ENCODE measurements at places on chromosomes 4 and X. TPM values are rescaled to one million over a fixed set of nuclear protein-coding genes. Genes with fewer than 3 reads are reported as not detected.

Gene HELT
- total RNA-seq, result not detected

DNA sequence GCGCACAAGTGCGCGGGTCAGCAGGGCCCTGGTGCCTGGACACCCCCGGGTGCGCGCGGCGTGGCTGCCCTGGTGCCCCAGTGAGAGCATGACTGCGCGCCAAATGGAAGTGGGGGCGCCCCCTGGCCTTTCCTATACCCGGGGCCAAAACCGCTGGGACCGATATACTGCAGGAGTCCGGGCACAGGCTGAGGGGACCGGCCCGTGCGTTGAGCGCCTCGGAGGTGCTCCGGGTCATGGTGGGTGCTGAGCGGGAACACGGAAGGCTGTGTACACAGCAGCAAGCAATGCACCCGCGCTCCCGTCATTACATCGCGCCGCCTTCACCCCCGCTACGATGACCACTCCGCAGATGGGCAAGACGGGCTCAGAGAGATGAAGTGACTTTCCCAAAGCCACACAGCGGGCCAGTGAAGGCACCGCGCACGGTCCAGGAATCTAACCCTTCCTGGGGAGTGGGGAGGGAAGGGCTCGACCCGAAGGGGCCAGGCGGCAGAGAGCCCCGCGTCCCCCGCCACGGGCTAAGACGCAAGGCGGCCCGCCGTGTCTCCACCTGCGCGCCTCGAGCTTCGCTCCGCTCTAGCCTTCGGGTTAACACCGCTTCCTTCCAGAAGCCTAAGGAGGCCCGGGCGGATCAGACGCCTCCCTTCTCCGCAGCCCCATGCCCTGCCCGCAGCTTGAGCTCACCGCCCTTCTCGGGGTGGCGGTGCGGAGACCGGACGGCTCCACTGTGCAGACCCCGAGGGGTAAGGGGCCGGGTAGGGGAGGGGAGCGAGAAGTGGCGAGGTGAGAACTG is 11.3 kb downstream of the HMX1 start:
- H3K27ac ChIP-seq, result no peak overlapping the region
- no peak overlapping the region for H3K4me3 ChIP-seq
- no peak for DNase-seq
- H3K27me3 ChIP-seq, result peaks cover 8% of the 10 kb centered on the region
- peaks cover 9% of the 10 kb centered on the region for H3K4me1 ChIP-seq

Gene AGA
- 36.7 TPM for total RNA-seq

GRCh38 chr4:158186815-158187214 is 14.0 kb upstream of the GASK1B start:
- H3K4me1 ChIP-seq, result no peaks in the 10 kb centered on the region
- H3K36me3 ChIP-seq, result no peaks in the 10 kb centered on the region

Gene TENM3
- total RNA-seq, result 16.8 TPM

DNA sequence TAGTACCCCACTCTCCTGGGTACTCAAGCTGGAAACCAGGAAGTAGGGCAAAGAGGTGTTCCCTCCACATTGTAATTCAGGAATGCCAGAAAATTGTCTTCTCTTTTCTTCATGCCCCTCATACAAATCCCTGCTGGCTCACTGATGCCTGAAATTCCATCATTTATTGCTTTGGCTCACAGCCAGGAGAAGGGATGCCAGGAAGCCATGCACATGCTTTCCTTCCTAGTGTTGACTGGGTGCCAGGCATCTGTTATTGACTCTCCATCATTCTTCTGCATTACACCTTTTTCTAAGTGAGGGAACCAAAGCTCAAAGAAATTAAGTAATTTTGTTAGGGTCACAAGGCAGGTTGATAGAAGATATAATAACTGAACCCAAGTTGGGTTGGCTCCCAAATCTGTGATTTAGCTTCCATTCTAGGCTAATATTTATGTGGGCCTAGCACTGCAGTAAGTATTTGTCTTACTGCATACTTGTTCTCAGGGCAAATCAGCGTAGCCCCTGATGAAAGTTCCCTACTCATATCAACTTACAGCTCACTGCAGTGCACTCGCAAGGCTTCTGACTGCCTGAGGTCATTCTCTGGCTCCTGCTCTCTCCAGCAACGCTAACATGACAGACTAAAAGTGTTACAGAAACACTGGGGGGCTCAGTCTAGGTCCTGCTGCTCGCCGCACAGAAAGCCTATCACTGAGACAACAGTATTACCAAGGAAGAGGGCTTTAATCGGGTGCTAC is 89.0 kb downstream of the TRAPPC11 start:
- no peak overlapping the region for H3K4me3 ChIP-seq
- H3K27me3 ChIP-seq, result no peaks in the 10 kb centered on the region
- no peak for DNase-seq
- H3K27ac ChIP-seq, result no peak overlapping the region
- H3K36me3 ChIP-seq, result no peaks in the 10 kb centered on the region

Gene RHOXF2B
- total RNA-seq, result not detected

DNA sequence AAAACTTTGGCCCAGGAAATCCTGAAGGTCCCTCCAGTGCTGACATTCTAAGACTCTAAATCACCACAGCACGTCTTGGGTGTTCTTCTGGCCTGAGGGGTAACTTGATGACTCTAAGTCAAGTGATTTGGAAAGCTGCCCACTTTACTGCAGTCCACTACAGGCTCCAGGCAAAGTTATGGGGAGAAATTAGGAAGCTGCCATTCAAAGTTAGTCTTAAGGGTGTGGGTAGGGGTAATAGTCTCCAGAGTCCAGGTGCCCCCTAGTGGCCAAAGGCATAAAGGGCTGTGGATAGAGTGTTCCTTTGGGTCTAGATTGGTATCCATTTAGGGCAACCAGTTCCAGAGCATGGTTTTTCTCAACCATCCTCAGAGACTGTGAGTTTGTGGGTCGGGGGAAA is 38.7 kb upstream of the SLC16A2 start:
- peak; percentile 52 for DNase-seq
- H3K36me3 ChIP-seq, result no peaks in the 10 kb centered on the region
- H3K27ac ChIP-seq, result no peak overlapping the region
- no peaks in the 10 kb centered on the region for H3K27me3 ChIP-seq
- H3K4me1 ChIP-seq, result no peaks in the 10 kb centered on the region

- no peak overlapping the region for H3K4me3 ChIP-seq
- DNase-seq, result no peak
- H3K36me3 ChIP-seq, result no peaks in the 10 kb centered on the region
- H3K27me3 ChIP-seq, result no peaks in the 10 kb centered on the region
These were observed 354.2 kb upstream of the FAT1 start for GRCh38 chr4:187077744-187078401.

Gene CCDC110
- total RNA-seq, result 1.5 TPM

All from liver (tissue), 10 donors.